ENCODE measurements at places on chromosomes 16 and 17. TPM values are rescaled to one million over a fixed set of nuclear protein-coding genes. Genes with fewer than 3 reads are reported as not detected.

- DNase-seq, result no peak
These were observed 274.2 kb upstream of the SOX9 start for GRCh38 chr17:71846561-71847110.

DNA sequence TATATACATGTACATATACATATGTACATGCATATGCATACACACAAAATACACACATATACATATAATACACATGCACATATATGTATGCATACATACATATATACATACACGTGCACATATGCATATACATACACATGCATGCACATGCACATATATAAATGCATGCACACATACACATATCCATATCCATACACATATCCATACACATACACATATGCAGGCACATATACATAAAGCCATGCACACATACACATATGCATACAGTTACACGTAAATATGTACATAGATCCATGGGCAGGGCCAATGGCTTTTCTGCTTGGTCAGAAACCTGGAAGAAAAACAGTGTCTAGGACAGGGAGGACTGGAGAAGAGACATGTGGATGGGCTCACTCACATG, 23.9 kb upstream of the USP10 start:
- DNase-seq, result no peak

- DNase-seq, result no peak
These were observed 2275.5 kb downstream of the TP53TG3F start for GRCh38 chr16:35734728-35735402.

DNA sequence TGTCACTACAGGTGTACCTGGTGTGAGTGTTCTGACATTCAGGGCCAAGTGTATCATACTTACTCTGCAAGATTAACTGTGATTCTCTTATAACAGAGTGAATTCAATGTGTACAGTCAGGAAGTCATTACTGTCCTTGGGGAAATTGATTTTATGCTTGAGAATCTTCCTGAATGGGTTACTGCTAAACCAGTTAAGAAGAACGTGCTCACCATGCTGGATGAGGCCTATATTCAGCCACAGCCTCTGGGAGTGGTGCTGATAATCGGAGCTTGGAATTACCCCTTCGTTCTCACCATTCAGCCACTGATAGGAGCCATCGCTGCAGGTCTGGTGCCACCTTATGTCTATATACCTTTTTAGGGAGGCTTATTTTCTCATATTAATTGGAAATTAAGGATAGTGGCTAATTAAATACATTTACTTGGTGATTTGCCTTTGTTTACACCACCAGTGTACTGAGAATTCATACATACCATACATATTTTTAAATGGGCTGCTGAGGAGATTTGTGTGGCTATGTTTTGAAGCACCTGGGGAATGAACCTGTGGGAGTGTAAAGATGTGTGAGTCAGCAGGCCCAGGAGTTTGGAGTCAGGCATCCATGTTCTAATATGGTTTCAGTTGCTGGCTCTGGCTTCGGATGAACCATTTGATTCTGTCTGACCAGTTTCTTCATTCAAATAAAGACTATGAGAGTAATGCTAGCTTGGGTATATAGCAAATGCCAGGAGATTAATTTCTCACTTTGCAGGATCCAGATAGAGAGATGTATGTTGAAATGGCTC, 3.1 kb downstream of the ALDH3A2 start:
- no peak for DNase-seq

DNA sequence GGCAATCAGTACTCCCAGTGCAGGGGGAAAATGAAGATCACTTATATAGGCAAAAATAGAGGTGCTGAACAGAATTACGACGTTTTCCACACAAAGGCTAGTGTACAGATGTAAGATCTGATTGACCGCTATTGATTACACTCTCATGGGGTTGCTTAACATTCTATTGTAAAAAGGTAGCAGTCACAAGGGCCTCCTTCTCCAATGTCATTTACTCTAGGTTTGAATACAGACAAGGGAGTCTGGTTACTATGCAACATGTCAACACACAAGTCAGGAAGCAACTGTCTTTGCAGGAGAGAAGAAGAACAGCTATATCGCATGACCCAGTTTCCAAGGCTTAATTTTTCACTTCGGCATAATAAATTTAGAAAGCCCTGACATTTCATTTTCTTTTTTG, 7.9 kb downstream of the KRT37 start:
- no peak for DNase-seq

DNA sequence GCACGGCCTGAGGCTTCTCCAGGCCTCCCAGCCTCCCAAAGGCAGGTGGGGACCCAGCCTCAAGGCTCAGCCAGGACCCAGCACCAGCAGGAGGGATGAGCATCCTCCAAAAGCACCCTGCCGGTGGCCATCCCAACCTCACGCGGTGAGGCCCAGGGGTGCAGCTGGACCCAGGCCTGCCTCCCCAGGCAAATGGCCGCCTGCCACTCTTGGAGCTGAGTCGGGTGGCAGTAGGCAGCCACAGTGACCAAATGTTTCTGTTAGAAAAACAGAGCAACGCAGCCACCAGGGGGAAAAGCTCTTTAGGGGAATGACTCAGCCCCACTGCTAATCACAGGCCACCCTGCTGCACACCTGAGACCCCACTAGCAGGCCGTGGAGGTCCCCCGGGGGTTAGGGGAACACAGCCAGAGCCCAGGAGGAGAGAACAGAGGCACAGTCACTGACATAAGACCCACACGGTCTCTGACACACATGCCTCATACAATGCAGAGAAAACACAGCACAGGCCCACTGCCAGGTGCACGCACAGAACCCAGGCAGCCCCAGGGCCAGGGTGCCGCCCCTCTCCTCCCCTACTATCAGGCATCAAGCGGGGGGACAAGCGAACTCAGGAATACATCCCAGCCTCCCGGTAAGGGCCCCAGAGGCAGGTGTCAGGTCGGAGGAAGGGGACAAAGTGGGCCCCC, 12.4 kb downstream of the BCAR1 start:
- no peak for DNase-seq

DNA sequence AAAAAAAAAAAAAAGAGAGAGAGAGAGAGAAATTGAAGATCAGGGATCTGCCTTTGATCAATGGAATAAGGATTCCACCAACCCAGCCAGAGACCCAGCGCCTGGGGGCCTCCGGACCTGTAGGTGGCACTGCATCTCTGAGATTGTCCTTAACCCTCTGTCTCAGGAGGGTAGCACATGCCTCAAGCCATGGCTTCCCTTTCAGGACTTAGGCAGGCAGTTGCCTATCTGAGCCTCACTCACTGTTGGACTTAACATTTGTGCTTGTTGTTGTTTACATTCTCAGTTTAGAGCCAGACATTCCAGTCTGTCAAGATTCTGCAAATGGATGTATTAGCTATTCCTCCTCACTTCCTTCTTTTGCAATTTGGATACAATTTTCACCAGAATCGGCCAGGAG, 5.1 kb upstream of the SCNN1B start:
- no peak for DNase-seq

DNA sequence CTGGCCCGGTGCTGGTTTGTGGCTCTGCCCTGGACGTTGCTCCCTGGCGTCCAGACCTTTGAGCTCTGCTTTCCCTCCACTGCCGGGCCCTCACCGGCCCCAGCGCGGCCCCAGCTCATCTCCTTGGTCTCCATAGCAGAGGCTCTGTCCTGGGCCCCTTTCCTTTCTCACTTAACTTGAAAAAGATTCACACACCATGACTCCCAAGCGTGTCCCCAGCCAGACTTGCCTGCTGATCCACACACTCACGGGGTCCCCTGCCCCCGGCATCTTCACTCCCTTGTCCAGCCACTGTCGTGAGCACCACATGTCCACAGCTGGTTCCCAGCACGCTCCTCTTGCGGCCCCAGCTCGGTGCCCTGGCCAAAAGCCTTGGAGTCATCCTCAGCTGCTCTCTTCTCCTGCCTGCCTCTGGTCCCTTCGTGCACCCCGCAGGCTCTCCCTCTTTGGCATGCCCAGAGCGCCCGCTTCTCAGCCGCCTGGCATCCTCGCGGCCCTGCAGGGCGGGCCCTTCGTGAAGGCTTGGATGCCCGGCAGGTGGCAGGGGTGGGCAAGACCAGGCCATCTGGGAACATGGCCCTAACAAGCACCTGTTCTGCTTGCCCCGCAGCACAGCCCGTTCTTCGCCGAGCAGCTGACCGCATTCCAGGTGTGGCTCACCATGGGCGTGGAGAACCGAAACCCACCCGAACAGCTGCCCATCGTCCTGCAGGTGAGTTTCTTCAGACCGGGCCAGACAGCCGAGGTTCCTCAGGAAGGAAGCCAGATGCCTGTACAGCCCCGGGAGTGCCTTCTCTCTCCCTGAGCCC, 145.6 kb upstream of the CHMP6 start:
- no peak for DNase-seq

DNA sequence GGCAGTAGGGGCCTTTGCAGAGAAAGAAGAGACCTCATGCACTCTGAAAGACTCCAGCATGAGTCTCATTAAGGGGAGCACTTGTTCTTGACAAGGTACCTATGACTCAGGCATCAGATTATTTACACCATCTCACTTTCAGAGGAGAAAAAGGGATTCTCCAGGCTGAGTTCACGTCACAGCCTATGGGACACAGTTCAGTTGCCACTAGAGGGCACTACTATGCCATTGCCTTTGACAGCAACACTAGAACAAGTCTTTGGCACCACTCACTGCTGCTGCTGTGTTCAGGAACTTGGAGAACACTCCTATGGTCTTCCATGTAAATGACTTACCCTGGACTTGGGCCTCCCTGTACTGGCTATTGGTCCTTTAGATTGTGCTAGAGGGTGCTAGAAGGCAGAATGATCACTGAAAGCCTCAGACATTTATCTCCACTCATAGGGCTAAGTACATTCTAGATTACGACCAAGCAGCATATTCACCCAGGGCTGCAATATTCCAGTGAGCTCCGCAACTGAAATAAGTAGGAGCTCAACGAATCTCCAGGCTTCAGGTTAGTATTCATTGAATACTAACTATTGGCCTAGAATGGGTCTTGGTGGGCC, 225.1 kb upstream of the CA10 start:
- peak; percentile 38 for DNase-seq

- no peak for DNase-seq
These were observed 28.1 kb downstream of the TTYH2 start for GRCh38 chr17:74241431-74241830.

- no peak for DNase-seq
These were observed 106.1 kb downstream of the ANKRD11 start for GRCh38 chr16:89384282-89384681.

DNA sequence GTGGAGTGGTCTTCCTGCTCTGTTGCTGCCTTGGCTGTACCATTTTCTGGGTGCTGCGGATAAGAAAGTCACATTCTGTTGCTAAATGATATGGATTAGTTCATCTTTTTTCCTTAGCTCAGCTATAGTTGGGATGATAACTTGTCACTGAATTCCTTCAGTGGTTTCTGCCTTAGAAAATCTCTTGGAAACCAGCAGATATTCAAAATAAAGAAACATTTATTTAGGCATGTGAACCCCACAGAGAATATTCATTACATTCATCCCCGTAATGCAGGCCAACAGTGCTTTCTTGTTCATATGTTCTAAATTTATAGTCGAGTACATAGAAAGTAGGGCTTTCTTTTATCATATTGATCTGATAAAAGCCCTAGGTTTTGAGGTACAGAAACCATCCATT, 151.3 kb downstream of the CYB561 start:
- DNase-seq, result no peak

DNA sequence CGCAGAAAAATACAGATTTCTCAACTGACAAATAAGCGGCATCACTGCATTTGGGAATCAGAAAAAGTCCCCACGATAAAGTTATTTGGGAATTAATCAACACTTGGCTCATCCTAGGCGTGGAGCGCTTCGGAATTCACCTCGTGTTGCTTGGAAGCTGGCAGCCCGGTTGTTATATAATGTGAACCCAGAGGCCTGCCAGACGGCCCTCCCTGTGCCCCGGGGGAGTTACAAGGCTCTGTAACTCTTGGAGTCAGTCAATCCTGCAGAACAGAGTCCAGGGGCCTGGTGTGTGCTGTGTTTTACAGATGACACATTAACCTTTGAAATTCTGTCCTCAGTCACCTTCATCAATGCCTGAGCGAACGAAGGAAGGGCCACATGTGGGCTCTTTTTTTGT, 111.1 kb downstream of the PITPNC1 start:
- DNase-seq, result no peak

DNA sequence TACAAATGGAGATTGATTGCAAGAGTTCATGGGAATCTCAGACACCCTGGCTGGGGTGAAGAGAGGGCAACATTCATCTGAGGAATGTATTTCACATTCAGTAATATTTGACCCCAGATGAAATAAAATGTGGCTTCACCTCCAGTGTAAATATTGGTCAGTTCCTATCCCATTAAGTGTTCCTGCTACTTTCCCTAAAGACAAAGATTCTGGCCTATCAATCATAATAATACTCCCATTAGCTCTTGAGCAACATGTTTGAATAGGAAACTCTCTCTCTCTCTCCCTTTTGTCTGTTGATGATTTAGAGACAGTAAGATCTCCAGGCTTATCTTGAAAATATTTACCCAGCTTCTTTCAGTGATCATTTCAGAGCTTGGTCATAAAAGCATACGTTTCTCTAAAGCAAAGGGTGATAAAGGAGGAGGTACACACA, 70.1 kb downstream of the KCNJ2 start:
- no peak for DNase-seq

Gene CDRT15
- 0.86 TPM for polyA plus RNA-seq

Gene EIF3CL
- polyA plus RNA-seq, result 105 TPM

Gene TBC1D3
- polyA plus RNA-seq, result 0.34 TPM
